SK-MEL-5 (cell line): ENCODE measurements at places on chromosomes 5 and 9. TPM values are rescaled to one million over a fixed set of nuclear protein-coding genes. Genes with fewer than 3 reads are reported as not detected.

DNA sequence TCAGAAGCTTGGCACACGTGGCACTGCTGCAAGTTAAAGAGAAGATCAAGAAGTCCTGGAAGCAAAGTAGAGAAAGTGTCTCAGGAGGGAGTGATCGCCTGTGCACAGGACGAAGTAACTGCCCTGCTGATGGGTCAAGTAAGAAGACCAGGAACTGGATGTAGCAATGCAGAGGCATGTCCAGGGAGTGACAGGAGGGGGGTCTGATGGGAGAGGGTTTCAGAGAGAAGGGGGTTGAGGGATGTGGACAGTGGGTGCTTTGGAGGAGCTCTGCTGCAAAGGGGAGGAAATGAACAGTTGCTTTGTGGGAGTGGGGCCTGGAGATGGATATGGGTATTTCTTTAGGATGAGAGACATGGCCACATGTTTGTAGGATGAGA, 60.2 kb upstream of the PHYKPL start:
- DNase-seq = no peak

DNA sequence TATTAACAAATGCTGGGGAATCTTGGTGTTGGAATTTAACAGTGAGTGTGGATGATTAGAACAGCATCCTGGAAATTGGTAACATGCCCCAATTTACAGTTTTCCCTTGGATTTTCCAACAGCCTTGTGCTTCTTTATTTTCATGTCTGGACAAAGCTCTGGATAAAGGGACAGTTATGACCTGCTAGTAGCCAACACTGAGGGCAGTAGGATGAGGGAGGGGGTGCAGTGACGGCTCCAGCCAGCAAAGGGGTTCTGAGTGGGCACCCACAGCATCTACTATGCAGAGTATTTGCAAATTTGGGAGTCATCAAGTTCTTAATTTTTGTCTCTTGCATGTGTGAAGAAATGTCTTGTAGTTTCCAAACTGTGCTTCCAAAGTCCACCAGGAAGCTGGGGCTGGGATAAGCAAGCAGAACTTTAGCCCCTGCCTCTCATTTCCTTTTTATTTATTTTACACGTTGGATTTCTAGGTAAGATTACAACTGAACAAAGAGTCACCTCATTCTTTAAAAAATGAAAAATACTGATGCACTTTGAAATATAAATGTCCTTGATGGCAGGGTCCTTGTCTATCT, 63.0 kb upstream of the SELENOP start:
- DNase-seq = no peak

DNA sequence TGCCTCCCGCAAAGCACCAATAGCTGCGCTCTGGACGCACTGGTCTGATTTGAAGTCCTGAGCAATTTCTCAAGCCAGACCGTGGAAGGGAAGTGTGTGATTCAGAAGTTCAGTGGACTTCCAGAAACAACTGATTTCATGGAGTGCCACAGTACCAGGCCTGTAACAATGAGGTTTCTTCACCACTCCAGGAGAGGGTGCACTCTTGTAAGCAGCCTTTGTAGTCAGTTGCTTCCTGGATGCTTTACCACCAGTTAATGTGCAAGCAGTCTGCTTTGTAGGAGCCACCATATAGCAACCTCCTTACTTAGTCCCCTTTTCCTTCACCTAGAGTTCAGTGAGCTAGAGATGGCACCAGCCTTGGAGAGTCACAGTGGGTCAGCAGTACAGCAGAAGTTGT, 12.3 kb downstream of the CAAP1 start:
- DNase-seq = no peak

- no peak for DNase-seq
Measured at GRCh38 chr9:38137342-38137741, 68.3 kb upstream of the SHB start.

DNA sequence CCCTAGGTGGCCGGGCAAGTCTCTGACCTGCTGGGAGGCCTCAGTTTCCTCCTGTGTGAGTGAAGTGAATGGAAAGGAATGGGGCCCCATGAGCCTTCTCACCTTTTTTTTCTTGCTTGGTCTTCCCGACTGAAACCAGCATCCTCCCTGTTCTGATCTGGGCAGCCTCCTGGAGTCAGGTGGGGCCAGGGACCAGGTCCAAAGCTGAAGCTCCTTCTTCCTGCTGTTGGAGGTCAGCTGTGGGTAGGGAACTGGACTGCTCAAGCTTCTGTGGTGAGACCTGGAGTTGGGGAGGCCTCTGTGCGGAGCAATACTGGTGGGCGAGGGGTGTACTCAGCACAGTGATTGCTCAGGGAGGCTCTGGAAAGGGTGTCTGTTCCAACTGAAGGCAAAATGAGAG, 99.7 kb downstream of the PCSK1 start:
- no peak for DNase-seq

DNA sequence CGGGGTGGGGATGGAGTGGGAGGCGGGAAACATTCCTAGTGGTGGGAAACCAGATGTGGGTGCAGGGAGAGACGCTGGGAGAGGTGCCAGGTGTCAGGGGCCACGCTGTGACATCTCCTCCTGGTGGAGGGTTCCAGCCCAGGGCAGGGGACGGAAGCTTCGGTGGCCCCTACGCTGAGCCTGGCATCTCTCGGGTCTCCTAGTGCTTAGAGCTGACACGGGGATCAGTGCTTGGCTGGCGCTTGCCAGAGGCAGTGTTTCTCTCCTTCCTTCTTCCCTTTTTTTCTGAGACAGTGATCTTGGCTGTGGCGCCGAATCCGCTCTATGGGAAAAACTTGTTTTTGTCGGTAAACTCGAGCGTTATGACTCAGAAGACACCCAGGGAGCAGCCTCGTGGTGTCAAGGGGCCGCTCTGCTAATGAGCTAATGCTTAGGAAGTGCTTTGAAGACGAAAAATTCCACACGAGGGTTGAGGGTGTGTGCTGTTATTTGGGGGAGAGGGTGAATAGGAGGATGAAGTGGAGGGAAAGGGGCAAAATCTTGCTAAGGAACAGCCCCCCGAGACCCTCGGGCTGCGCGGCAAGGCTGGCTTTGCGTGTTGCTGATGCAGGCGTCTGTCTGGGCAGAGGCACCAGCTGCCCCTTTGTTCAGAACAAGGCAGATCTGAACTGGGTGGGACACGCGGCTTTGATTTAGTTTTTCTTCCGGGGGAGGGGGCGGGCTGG, 20.4 kb upstream of the IER5L start:
- no peak for DNase-seq

The KIF24 gene
- total RNA-seq = 2.8 and 3.4 TPM in 2 replicates
